ENCODE measurements at places on chromosomes 6 and 20.

GRCh38 chr6:156801712-156802111 is 24.5 kb downstream of the ARID1B start:
- DNase-seq = no peak

DNA sequence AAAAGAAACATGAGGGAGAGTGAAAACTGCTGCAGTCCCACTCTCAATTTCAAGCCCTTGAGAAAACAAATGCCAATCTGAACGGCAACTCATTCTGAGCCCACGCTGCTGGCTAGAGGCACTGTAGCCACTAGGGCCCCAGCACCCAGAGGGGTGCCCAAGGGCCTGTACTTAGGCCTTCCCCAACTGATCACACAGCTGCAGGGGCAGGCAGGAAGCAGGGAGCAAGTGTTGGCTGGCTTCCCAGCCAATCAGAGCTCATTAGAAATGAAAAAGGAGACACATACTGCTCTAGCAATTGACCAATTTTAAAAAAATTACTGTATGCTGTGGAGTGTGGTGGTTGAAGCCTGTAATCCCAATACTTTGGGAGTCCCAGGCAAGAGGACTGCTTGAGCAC is 3.7 kb upstream of the BEND3 start:
- DNase-seq = peak; percentile 9

GRCh38 chr6:14656649-14657048 is 539.1 kb downstream of the CD83 start:
- DNase-seq = no peak

- peak; percentile 88 for DNase-seq
These were observed 166.1 kb upstream of the PRDM1 start for GRCh38 chr6:105920071-105920470.

- DNase-seq = no peak
These were observed 29.3 kb upstream of the TXNDC5 start for GRCh38 chr6:7939864-7940228.

DNA sequence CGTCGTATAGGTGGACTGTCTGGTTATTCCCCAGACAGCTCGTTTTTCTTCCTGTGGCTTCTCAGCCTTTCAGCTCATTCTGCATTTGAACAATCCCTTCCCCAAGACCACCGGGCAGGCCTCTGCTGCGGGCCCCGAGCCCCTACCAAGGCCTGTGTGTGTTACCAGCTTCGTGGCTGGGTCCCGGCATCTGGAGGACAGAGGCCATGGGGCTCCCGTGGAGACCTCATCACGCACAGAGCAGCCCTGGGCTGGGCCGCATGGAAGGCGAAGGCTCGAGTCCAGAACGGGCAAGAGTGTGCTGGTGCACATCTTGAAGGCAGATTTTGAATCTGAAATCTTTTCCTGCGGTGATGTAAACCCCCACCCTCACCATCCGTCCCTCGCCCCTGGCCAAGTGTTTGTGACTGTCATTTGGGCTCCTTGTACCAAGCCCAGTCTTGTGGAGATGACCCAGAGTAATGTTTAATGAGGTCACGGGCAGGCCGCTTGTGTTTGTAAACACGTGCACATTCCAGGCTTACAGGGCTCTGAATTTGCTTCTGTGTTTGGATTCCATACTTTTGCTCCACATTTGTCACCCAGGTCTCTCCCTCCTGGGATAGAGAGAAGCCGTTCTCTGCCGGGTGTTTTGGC is 119.6 kb downstream of the CDH4 start:
- no peak for DNase-seq

DNA sequence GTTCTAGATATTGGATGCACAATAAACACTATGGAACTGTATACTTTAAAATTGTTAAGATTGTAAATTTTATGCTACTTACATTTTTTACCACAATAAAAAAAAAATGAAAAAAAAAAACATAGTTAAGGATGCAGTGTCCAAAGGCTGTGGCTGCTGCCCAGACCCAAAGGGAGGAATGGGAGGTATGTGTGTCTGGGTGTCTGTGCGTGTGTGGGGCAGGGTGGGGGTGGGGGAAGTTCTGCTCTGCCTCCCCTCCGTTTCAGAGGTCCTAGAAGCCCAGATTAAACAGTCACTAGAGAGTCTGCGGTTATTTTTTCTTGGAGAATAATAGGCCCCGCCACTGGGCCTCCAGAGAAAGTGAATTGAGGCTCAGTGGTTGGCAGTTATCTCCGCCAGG is 136.4 kb upstream of the ARMC2 start:
- DNase-seq = no peak

- DNase-seq = no peak
These were observed 712 bp downstream of the DEK start for GRCh38 chr6:18263418-18264218.

DNA sequence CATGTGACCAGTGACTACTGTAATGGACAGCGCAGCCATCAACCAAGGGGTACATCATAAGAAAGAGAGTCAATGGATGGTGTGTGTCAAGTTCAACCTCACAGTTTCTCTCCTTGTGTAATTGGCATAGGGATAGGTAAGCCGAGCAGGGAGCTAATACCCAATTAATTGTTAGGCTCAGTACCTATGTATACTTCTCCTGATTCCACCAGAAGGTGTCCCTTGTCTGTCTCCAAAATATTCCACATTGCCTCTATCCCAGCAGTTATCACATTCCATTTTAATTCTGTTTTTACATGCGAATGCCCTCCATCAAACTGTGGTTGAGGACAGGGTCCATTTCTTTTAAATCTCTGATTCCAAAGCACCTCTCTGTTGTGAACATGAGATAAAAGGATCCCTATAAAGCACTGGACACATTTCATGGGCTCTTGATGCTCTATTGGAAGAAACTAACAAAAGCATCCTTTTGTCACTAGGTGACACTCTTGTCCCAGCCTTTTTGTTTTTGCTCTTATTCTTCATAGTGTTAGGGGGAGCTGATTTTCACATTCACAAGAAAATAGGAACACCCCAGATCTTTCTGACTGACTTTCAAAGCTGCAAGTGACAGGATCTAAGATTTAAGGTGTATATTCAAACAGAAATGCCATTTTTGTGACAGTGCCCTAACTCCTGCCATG is 38.9 kb downstream of the FBXO9 start:
- peak; percentile 48 for DNase-seq

DNA sequence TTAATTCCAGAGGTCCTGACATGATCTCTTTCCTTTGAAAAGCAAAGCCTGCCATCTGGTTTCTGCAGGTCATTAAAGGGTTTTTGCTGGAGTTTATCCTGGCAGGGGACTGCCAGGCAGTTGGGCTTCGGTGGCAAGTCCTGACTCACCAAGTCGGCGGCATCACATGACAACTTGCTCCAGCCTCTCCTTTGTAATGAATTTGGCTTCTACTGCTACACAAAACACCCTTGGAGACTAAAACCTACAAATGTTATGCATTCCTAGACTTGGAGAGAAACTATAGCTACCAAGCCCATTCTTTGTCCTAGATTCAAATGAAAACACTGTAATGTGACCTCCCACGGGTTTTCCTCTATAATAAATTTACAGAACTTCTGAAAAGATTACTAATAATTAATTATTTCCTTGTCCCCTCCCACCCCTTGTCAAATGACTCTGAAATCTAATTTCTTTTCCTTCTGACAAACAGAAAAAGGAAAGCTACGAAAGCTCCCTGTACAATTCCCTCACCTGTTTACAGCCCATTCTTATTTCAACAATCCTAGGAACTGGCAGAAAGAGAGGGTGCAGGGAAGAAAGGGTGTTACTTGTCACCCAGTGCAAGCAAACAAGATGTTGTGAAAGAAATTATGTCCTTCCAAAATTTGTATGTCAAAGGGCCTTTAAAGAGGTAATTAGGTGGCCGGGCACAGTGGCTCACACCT is 62.9 kb downstream of the QRSL1 start:
- DNase-seq = peak; percentile 65

- no peak for DNase-seq
These were observed 14.5 kb upstream of the SEC63 start for GRCh38 chr6:107972413-107973096.

DNA sequence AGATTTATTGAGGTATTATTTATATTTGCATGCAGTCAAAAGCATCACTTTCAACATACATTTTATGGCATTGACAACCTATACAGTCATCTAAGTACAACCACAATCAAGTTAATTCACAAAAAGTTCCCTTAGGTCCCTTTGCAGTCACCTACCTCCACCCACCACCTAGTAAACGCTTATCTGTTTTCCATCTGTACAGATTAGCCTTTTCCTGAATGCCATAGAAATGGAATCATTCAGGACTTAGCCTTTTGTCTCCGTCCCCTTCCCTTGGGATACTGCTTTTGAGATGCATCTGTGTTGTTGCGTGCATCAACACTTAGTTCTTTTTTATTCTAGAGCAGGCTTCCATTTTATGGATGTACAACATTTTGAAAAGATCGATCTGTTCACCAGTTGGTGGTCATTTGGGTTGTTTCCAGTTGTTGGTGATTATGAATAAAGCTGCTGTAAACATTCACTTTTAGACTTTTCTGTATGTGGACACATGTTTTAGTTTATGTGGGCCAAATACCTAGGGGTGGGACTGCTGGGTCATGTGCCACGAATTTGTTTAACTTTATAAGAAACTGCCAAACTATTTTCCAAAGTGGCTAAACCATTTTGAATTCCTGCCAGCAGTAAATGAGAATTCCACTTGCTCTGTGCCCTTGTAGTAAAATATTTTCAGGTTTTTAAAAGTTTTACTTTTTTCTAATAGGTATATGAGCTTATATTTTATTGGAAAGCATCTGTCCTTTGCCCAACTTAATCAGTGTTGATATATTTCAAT is 17.6 kb upstream of the IFNGR1 start:
- no peak for DNase-seq

GRCh38 chr20:62461834-62462233 is 14.0 kb downstream of the GATA5 start:
- DNase-seq = no peak

DNA sequence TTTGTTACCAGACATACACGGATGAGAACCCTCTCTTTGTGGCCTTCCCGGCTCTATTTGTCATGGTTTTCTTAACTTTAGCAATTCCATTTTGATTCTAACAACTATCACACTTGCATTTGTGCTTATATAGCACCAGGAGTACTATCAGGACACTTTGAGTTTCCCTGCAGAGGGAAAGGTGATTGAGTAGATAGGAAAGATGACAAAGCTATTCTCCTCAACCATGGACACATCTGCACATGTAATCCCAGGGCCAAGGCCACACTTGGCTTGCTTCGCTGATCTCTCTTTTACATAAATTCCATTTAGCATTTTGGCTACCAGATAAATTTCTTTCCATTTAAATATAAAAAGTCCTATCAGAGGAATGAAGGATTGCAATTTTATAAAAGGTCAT is 23.3 kb upstream of the CFAP206 start:
- no peak for DNase-seq

GRCh38 chr6:25280344-25281074 is 1.3 kb downstream of the CARMIL1 start:
- peak; percentile 52 for DNase-seq

DNA sequence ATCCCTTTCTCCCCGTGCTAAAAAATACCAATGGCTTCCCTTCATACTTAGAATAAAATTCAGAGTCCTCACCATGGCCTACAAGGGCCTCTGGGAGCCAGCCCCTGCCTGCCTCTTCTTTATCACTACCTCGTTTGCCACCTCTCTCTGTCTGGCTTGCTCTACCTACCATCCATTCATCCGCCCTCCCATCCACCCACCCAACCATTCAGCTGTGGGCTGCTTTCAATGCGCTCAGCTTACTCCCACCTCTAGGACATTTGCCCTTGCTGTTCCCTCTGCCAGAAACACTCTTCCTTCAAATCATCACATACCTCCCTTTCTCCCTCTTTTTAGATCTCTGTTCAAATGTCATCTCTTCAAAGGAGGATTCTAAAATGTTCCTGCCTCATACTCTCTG is 44.4 kb downstream of the PACSIN1 start:
- DNase-seq = no peak

GRCh38 chr20:39016041-39016440 is 53.9 kb downstream of the DHX35 start:
- peak; percentile 64 for DNase-seq

DNA sequence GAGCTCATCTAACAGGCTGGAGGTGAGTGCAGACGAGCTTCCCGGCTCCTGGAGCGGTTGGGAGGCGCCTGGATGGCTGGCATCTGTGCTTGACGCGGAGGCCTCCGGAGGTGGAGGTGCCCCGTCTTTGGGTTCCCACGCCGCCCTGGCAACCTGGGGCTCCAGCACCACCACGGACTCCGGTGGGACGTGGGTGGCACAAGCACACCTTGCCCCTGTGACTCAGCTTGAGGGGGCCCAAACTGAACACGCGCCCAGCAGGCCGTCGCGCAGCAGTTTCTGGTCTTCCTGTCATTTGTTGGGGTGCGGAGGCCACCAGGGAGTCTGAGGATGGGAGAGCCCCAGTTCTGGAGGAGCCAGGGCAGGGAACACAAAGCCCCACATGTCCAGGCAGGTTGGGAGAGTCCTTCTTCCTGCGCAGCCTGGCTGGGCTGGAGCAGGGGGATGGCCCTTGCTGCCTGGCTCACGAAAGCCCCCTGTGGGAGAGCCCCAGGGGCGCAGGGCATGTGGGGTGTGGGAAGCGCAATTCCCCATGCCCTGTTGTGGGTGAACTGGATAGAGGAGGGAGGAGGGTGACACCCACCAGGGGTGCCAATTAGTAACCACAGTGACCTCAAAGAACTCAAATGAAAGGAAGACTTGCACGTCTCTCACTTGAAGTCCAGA is 1378.6 kb upstream of the DEFB115 start:
- no peak for DNase-seq

GRCh38 chr20:38804682-38805501 is 605 bp upstream of the PPP1R16B start:
- no peak for DNase-seq

DNA sequence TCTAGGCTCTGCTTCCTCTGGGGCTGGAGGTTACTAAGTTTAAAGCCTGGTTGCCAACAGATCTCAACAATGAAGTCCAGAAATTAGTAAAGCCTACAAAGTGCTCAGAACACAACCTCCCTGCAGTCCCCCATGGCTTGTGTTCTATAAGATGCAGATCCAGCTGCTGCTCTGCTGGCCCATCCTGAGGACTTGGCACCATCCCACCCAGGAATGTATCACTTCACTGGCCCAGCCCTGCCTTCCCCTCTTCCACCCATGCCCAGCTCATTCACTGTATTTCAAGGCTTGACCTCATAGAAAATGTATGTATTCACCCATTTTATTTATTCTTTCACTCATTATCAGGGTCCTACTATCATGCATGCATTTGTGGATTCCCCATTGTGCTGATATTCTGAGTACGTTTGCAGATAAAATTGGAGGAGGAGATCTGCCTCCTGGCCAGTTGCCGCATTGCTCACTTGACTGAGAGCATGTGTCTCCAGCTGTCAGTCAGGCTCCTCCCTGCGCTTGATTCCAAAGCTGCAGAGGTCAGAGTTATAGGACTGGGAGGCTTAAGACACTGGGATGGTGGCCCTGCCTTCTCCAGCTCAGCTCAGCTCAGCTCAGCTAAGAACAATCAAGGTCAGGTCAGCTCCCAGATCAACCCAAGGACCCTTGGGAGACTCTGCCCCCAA is 104.8 kb downstream of the MAFB start:
- DNase-seq = no peak

GRCh38 chr6:115733426-115733825 is 327.3 kb downstream of the FRK start:
- no peak for DNase-seq

- DNase-seq = no peak
These were observed 64.7 kb upstream of the GATA5 start for GRCh38 chr20:62540504-62540903.
